ENCODE measurements at places on chromosomes 5 and 9.

DNA sequence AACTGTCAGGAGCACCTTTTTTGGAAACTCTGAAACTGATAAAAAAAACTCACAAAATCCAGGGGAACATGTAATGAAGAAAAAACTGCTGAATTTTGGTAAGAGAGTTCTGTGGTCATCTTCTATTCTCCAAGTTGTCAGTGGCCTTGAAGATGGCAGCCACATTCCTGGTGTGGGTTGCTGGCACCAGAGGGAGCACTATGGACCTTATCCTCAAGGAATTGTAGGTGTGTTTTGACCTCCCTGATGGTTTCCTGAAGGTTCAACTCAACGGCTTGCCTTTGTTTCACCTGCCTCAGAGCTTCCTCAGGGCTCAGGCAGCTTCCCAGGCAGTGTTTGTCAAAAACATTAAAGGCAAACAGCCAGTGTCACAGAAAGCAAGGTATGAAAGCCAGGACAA lies 2.2 kb upstream of the SLC38A9 start:
- DNase-seq = no peak

- DNase-seq = no peak
These were observed 35.2 kb upstream of the NFIB start for GRCh38 chr9:14349146-14349446.

GRCh38 chr9:130699047-130699446 lies 5.5 kb downstream of the EXOSC2 start:
- no peak for DNase-seq

- DNase-seq = no peak
These were observed 43.4 kb downstream of the LRRTM2 start for GRCh38 chr5:138831703-138832102.

DNA sequence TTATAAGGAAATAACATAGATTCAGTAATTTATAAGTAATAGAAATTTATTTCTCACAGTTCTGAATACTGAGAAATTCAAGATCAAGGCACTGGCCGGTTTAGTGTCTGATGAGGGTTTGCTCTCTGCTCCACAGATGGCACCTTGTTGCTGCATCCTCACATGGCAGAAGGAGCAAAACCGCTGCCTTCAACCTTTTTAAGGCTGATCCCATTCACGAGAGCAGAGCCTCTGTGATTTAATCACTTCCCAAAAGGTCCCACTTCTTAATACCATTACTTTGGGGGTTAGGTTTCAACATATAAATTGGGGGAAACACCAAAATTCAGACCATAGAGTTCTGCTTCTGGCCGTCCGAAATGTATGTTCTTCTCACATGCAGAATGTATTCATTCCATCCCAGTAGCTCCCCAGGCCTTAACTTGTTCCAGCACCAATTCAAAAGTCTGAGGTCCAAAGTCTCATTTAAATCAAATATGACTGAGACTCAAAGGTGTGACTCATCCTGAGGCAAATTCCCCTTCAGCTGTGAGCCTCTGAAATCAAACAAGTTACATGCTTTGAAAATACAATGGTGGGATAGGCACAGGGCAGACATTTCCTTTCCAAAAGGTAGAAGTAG lies 30.6 kb downstream of the BAAT start:
- no peak for DNase-seq

DNA sequence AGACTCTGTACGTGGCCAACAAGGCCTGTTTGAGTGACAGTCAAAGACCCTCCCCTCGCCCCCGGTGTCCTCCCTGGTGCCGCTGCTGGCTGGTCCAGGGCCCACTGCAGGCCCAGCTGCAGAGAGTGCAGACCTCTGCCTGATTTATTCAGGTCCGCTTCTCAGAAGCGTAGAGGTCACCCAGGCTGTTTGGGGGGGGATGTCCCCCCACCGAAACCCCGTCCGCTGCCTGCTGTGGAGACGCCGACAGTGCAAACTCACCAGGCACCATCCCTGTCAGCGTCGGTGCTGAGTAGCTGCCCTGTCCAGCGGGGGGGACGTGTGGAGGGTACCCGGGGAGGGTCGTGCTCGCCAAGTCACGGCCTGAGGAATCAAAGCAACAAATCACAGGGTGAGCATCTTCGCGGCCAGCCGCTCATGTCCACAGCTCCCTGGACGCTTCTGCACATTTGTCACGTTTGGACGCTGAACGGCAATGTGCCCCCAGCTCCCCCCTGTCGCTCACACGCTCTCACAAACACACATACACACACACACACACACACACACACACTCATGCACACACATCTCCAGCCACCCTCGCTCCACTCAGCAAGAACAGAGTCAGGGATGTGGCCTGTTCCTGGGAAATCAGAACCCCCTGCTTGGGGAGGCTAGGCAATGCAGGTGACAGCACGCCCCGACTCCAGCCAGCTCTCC lies 152.2 kb downstream of the PAX5 start:
- no peak for DNase-seq

DNA sequence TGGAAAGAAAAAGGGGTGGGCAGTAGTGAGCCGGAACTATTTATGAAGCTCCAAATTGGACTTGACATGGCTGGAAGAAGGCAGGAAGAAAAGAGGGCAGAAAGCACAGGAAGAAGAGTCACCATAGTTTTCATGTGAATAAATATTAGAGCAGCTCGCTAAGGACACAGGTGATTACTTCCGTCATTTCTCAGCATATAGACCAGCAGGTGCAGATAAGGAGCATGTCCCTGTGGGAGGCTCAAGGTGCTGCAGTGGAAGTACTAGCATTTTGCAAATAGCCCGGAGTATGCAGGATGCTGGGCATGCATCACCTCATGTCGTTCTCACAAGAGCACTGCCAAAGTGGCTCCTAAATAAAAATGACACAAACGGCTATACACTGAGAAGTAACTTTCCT lies 71.3 kb upstream of the HTR4 start:
- DNase-seq = no peak

DNA sequence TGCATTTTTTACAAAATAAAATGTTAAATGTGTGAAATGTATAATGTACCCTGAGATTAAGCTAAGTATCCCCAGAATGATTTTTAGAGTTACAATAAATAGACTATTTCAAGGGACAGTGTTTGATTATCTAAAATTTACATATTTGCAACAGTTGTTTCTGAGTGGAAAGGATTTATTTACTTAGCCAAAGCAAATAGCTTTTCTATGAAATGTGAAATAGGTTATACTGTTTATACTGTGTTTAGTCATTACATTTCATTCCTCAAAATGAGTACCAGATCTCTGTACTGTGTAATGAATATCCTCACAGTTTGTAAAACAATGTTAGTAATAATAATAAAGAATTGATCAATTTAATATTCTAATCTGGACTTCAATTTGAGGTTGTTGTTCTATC lies 1019.0 kb downstream of the NR2F1-AS1 start:
- DNase-seq = no peak

DNA sequence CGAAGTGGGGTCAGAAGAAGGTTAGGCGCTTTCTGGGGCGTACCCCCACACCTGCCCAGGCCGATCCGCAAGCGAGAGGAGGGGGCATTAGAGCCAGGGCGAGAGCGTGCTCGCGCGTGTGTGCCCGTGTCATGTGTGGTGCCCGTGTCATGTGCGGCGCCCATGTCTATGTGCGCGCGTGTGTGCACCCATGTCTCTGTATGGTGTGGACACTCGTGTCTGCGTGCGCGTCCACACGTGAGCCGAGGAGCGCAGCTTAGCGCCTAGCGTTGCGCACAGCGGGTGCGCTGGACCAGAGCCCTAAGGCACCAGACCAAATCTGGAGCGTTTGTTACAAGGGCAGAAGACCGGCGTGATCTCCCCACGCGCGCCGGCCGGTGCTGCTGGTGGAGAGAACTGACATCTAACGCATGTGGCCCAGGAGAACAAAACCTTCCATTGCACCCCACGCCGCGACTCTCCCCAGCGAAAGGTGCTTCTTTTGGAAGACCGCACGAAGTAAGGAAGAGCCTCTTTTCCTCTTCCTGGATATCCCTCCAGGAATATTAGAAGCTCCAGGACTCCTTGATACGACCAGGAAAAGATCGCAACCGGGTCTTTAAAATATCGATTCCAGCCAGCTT lies 644 bp downstream of the NIM1K start:
- DNase-seq = peak; percentile 15

- no peak for DNase-seq
These were observed 9.6 kb downstream of the ACSL6 start for GRCh38 chr5:132001647-132002561.

DNA sequence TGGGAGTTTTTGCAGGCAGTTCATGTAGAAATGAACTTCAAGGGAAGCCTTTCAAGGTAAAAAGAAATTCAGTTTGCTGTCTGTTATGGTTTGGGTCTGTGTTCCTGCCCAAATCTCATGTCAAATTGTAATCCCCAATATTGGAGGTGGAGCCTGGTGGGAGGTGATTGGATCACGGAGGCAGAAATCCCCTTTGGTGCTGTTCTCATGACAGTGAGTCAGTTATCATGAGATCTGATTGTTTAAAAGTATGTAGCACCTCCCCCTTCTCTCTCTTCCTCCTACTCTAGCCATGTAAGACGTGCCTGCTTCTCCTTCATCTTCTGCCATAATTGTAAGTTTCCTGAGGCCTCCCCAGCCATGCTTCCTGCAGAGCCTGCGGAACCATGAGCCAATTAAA lies 341.4 kb downstream of the ARHGEF28 start:
- DNase-seq = no peak

All from CD4-positive, alpha-beta T cell treated with Interleukin-12 subunit alpha and Interleukin-12 subunit beta, for 1 hour (primary cell).